Esophagus squamous epithelium (tissue), 5 donors: ENCODE measurements at places on chromosomes 2 and 18. TPM values are rescaled to one million over a fixed set of nuclear protein-coding genes. Genes with fewer than 3 reads are reported as not detected.

LIMS2 gene
- 4.9 TPM for total RNA-seq

HPCAL1 gene
- 26.4 TPM for total RNA-seq

ABCG5 gene
- not detected for total RNA-seq

RAB27B gene
- 17.5 TPM for total RNA-seq

ANKRD30B gene
- not detected for total RNA-seq

KIF1A gene
- not detected for total RNA-seq

RAD51AP2 gene
- 0.53 TPM for total RNA-seq

CPSF3 gene
- total RNA-seq: 21.7 TPM

EFR3B gene
- total RNA-seq: 0.29 TPM

SERPINB11 gene
- total RNA-seq: 85.9 TPM

IGFBP5 gene
- 26.9 TPM for total RNA-seq

RBM44 gene
- total RNA-seq: 1.5 TPM

ZSWIM2 gene
- total RNA-seq: not detected

INHBB gene
- total RNA-seq: 1.2 TPM

GRB14 gene
- total RNA-seq: 0.31 TPM

FSHR gene
- not detected for total RNA-seq

CD207 gene
- total RNA-seq: 1.1 TPM

SERPINB4 gene
- 24.4 TPM for total RNA-seq

GALNT13 gene
- 0.38 TPM for total RNA-seq

ATOH8 gene
- total RNA-seq: 2.0 TPM

G6PC2 gene
- not detected for total RNA-seq

UGT1A10 gene
- 45.0 TPM for total RNA-seq

PLEKHM3 gene
- 3.7 TPM for total RNA-seq

SCG2 gene
- total RNA-seq: not detected

CD28 gene
- total RNA-seq: 0.44 TPM

CROCC2 gene
- total RNA-seq: not detected

NEU4 gene
- total RNA-seq: not detected

SPR gene
- 27.5 TPM for total RNA-seq

CD8A gene
- 1.6 TPM for total RNA-seq

PLCD4 gene
- total RNA-seq: 7.1 TPM

TBC1D8 gene
- 19.5 TPM for total RNA-seq

ICOS gene
- total RNA-seq: 0.76 TPM

TUBA4B gene
- total RNA-seq: not detected

FSIP2 gene
- 0.38 TPM for total RNA-seq

ZNF804A gene
- not detected for total RNA-seq

FOXI3 gene
- total RNA-seq: not detected

STRADB gene
- 16.6 TPM for total RNA-seq

UGT1A3 gene
- total RNA-seq: 3.1 TPM

GKN1 gene
- not detected for total RNA-seq

CEP68 gene
- total RNA-seq: 3.9 TPM
